ENCODE measurements at places on chromosomes 16 and 17.
A peak's percentile ranks its signal among the peaks of the same experiment; 100 is the strongest.

DNA sequence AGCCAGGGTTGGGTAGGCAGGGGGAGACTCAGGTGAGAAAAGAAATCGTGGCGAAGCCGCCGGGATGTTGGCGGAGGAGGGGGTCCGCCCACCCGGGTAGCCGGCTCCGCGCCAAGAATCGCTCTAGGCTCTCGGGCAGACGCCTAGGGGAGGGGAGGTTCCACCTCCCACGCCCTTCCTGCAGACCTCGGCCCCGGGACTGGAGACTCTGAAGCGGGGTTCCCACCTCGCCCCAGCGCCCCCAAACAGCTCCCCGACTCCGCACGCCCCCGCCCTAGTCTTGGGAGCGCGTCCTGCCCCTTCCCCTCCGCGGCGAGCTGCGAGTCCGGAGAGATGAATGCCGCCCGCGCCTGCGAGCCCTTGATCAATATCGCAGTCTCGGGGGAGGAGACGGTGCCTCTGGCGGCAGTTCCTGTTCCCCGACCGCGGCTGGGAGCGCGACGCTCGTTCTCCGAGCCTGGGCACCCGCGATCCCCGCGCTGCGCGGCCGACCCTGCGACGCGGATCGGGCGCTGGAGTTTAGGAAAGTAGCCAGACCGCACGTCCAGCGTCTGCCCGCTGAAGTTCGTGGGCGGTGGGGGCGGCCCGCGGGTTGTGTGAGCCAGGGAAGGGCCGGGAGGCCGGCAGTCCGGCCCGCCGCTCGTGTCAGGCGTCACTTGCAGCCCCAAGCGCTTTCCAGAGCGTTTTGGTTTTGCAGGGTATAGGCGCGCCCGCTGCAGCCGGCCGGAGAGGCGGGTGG, 790 bp downstream of the CRHR1 start:
- DNase-seq: peak; percentile 86

DNA sequence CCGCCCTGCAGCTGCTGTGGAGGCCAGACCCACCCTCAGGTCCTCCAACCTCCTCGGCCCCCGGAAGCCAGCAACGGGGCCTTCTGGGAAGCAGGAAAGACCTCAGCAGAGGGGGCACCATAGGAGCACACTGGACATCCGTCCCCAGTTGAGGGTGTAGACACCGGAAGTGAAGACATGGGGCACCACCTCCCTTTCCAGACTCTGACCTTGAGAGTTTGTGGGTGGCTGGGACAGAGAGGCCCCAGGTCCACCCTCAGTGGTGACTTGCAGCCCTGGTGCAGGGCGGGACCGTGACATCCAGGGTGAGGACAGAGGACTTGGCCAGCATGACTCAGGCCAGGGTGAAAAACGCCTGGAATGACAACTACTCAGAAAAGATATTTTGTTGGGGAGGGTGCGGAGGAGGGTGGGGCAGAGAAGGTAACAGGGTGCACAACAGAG, 19.9 kb downstream of the CEP295NL start:
- DNase-seq: peak; percentile 95

GRCh38 chr16:53341792-53342191, 92.5 kb upstream of the RBL2 start:
- DNase-seq: no peak

- no peak for DNase-seq
Observed at GRCh38 chr17:33989361-33990148, 265.5 kb upstream of the CCL2 start.

GRCh38 chr17:55168958-55169687, 95.6 kb upstream of the HLF start:
- peak; percentile 43 for DNase-seq

- DNase-seq: no peak
Observed at GRCh38 chr16:88504489-88505404, 51.7 kb downstream of the ZFPM1 start.

GRCh38 chr16:88303890-88304819, 78.6 kb upstream of the ZNF469 start:
- DNase-seq: peak; percentile 98

GRCh38 chr16:68070806-68071517, 14.2 kb upstream of the NFATC3 start:
- no peak for DNase-seq

DNA sequence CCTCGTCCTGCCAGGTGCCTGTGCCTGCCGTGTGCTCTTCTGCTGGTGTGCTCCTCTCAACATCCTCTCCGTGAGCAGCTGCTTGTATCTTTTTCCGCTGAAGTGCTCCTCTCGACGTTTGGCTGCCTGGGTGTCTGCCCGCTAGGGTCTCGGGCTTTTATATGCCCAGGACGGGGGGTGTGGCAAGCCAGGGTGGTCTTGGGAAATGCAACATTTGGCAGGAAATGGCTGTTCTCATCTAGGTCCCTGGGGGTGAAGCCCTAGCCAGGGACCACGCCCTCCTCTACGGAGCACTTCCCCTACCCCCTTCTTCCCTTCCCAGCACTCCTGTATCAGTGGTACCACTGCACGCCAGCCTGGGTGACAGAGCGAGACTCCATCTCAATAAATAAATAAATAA, 49.4 kb downstream of the IQCK start:
- DNase-seq: no peak

DNA sequence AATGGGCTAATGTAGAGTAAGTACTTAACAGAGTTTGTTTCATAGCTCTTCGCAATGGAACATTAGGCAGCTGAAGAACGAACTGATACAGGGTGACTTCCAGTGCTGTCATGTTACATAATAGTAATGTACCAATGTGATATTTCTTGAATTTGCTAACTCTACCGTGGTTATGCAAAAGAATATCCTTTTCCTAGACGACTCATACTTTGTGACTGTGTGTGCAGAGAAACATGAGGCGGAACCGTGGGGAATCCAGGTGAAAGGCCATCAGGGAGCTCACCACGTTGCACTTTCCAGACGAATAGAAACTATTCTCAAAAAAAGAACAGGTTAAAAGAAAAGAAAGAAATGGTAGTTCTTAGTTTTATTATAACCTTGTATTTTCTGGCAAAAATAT, 13.2 kb downstream of the NOB1 start:
- DNase-seq: no peak

DNA sequence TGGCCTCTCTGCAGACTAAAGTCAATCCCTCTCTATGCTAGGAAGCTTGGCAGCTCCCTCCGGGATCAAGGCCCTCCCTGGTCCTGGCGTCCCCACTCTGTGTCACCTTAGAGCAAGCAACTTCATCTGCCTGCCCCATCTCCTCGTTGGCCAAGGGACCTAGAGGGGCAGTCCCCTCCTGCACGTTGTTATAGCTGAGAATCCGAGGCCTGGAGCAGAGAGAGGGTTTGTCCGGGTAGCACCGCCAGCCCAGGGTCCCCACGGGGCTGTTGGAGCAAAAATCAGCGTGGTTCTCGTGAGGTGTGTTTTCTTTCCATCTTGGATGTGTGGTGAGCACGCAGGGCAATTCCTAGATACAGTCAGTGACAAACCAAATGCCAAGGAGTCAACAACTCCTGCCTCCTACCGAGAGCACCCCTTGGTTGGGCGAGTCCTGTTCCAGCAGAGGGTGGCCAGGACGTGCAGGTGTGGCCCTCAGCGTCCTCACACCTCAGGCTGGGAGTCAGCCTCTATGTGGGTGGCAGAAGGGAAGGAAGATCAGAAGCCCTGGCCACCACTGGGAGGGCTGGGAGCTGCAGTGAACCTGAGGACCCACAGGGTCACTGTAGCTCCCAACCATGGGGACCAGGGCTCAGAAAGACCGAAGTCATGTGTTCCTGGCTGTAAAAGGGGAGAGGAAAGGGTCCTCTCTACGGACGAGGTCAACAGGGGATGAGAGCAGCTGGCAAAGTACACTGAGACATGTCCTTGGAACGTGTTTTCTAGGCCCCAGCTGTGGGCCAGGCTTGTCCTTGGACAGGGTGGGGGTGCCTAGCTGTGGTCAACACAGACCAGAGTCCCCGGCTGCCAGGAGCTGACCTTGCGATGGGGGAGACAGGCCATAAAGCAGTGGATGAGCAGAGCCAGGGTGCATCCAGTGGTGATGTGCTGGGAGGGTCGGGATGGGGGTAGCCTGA, 85.6 kb upstream of the CIBAR2 start:
- peak; percentile 46 for DNase-seq

DNA sequence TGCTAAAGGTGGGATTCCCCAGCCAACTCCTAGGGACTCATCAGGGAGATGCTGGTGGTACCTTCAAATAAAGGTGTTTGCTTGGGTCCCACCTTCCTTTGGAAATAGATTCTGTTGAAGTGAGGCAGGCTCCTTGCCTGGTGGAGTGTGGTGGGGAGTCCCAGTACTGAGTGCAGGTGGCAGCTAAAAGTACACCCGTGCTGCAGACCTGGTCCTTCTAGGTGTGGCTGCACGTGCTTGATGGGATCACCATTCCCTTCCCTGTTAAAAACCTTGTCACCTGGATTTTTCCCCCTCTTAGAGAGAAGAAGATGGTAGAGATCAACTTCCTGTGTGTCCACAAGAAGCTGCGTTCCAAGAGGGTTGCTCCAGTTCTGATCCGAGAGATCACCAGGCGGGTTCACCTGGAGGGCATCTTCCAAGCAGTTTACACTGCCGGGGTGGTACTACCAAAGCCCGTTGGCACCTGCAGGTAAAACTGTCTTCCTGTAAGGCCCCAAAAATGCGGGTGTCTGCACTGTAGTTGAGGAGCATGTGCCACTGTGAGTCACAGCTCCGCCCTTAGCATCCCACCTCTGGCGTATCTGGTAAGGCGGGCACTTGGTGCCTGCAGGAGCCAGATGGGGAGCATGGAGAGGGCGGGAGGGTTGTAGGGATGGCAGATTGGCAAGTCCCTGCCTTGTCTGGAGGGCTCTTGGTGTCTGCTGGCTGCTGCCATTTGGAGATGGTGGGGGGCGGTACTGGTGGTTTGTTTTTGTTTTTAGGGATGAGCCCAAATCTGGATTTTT, 34.0 kb downstream of the PLCD3 start:
- DNase-seq: peak; percentile 56

GRCh38 chr16:86257546-86257945, 252.8 kb upstream of the FOXF1 start:
- DNase-seq: no peak

Data from osteoblast (primary cell).